NCI-H1436 (cell line): ENCODE measurements at places on chromosomes 5 and 9.

- DNase-seq: no peak
These were observed 46.3 kb upstream of the LARP1 start for GRCh38 chr5:154708846-154709245.

GRCh38 chr9:29213417-29214153 lies 1640.3 kb upstream of the C9orf72 start:
- DNase-seq: peak; percentile 59

- DNase-seq: no peak
These were observed 130.7 kb upstream of the LHFPL2 start for GRCh38 chr5:78779262-78779661.

- no peak for DNase-seq
These were observed 4.3 kb upstream of the TIFAB start for GRCh38 chr5:135456238-135457099.

DNA sequence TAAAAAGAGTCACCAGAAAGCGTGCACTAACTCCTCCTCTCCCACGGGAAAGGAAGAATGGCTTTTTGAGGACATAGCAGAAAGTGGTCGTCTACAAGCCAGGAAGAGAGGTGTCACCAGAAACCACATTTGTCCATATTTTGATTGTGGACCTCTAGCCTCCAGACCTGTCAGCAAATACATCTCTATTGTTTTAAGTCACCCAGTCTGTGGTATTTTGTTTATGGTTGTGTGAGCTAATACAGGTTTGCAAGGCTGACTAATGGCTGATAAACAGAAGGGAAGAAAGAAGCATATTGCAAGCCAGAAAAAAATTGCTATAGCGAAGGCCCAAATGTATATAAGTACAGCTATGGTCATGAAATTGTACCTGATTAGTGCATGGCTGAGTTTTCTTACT lies 21.4 kb downstream of the WDR70 start:
- DNase-seq: no peak

DNA sequence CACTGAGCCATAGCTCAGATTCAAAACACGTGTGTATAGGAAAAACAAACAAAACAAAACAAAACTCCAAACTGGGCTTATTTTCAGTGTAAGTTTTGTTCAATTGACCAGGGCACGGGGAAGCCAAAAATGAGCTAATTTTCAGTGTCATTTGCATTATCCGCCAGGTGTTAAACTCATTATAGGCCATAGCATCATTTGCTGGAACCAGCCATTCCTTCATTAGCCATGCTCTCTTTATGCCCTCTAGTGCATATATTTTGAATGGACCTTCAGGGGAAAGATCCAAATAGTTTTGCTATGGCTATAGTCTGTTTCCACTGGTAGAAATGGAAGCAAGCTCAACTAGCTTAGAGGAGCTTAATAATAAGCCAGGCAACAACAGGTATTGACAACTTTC lies 1205.2 kb upstream of the DMAC1 start:
- DNase-seq: no peak

GRCh38 chr5:40238066-40238745 lies 441.5 kb upstream of the PTGER4 start:
- no peak for DNase-seq

- DNase-seq: no peak
These were observed 943.1 kb downstream of the NR2F1-AS1 start for GRCh38 chr5:92637960-92638359.

DNA sequence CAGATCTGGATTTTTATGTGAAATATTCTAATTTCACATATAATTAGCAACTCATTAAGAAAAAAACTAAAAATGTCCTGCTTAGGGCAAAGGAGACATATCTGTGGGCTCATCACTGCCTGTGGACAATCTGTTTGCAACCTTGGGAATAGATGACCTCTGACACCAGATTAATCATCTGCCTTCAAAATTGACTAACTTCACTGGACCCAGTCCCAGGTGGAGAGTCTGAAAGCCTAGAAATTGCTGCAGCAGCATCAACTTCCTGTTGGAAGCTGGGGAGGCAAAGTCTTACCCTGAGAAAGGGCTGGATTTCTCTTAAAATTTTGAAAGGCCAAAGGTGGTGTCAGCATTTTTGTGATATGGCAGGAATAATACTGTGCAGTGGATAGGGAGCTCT lies 76.3 kb upstream of the TNC start:
- no peak for DNase-seq

DNA sequence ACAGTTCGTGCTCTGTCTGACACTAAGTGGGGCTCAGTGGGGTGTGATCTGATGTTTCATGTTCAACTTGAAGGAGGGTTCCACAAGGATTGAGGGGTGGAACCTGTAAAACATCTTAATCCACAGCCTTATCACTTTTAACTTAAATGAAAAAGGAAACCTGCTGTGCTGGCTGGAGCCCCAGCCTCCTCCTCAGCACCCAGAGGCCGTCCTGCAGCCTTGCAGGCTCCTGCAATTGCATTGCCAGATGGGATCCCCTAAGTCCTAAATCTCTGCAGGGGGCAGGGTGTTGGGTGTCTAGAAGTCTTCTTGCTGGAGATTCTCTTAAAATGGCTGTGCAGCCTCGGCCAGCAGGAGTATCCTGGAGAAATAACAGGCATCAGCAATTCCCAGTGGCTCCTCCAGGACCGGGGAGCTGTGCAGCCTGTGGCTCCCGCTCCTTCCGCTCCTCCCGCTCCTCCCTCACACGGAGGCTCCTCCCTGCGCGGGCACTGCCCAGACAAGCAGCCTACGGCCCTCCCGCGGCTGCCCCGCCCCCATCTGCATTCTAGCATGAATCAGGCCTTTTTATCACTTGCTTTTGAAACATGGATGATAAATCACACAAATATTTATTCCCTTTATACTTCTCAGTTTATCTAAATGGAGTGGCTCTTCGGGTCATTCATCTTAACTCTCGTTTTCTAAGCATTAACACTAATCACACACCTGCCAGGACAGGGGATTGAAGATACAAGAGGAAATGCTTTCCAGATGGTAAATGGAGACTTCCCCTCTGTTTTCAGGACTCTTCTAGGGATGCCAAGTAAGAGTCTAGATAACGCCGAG lies 131.0 kb downstream of the ADAMTS16 start:
- no peak for DNase-seq

- no peak for DNase-seq
These were observed 71.2 kb downstream of the GRAMD2B start for GRCh38 chr5:126494393-126494792.

DNA sequence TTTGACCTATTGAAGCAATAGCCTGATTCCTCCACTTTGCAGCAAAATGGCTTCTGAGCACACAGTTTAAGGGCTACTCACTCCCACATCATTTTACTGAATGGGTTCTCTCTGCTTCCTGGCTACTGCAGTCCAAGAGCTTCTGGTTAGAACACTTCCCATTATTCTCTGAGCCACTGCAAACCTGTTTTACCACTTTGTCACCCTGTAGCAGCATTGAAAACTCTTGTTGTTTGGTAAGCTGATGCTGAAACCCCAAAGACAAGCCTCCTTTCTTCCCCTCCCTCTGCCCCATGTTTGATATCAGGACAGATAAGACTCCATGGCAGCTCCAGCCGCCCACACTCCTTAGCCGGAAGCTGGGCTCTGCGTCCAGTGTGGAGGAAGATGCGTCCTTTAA lies 84.4 kb upstream of the RARS1 start:
- DNase-seq: no peak

- DNase-seq: no peak
These were observed 110.4 kb upstream of the EPB41L4A start for GRCh38 chr5:112529525-112529924.

GRCh38 chr5:119473241-119473640 lies 20.9 kb downstream of the HSD17B4 start:
- no peak for DNase-seq

- DNase-seq: no peak
These were observed 4.4 kb upstream of the FGD3 start for GRCh38 chr9:92942688-92943616.

- DNase-seq: no peak
These were observed 19.8 kb downstream of the TNFSF15 start for GRCh38 chr9:114785866-114786650.

DNA sequence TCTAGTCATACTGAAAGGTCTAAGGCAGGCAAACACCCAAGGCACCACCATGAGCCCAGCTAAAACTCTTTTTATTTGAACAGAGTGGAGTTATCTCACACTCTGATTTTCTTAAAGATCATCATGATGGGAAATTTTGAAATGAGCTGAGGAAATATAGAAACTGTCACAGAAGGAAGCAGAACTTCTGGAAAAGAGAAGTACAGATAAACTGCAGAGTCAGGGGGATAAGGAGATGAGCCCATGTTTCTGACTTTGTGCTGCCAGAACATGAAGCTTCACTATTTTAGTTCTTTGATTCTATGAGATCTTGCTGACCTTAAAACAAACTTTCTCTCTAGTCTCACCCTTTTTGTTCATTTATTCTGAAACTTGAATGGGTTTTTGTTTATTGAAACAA lies 406.5 kb upstream of the EDIL3 start:
- no peak for DNase-seq

DNA sequence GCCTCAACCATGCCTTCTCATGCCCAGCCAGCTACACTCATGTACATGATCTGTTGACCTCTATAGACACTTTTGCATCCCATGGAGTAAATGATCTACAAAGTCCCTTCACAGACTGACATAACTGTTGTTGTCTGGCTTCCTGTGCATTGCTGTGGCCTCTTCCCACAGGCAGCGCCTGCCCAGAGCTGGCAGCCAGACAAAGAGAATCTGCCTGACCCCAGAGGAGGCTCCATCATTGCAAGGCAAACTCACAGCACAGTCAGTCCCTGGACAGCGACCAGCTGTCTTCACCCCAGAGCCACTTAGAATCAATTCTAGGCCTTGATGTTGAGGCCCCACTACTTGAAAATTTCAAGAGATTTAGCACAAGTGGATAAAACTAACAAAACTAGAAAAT lies 65.5 kb downstream of the INSYN2B start:
- DNase-seq: no peak

- DNase-seq: no peak
These were observed 1.4 kb upstream of the KDM3B start for GRCh38 chr5:138351056-138351455.

DNA sequence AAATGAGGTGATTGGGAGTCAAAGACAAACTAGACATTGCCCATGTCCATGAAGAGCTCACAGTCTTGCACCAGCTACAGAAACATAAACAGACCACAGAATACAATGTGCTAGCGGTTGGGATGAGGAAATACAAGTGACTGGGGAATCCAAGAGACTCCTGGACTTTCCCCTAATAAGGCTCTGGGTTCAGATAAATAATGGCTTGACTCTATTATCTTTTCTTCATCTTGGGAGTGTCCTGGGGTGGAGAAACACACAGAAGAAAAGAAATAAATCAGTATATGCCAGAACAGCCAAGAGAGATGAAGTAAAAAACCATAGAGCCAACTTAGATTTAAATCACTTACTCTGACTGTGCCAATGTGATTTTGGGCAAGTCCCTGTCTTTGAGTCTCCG lies 227.8 kb downstream of the PAPPA start:
- DNase-seq: no peak

DNA sequence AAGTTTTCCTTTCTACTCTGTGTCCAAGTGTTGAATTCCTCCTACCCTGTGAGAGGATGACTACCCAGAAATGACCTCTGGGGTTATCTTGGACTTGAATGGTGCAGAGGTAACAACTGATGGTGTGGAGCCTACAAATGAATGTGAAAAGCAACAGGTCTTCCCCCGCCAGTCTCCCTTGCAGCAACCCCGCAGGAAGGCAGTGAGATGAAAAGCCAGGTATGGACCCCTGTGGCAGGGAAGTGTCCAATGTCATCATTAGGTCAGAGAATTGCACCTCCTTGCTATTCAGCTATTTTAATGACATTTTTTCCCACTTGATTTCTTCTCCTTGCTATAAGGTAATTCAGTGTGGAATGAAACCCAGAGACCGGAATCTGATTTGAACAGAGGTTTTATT lies 58.5 kb downstream of the MAT2B start:
- DNase-seq: no peak

- no peak for DNase-seq
These were observed 2.2 kb upstream of the OR2S2 start for GRCh38 chr9:35960039-35960655.

- DNase-seq: no peak
These were observed 42.8 kb downstream of the RASGEF1C start for GRCh38 chr5:180166176-180166575.

GRCh38 chr5:17177501-17178372 lies 39.7 kb upstream of the BASP1 start:
- DNase-seq: no peak

- DNase-seq: no peak
These were observed 30.7 kb downstream of the ENHO start for GRCh38 chr9:34492051-34492450.

GRCh38 chr9:114124666-114125475 lies 25.8 kb upstream of the KIF12 start:
- DNase-seq: no peak

DNA sequence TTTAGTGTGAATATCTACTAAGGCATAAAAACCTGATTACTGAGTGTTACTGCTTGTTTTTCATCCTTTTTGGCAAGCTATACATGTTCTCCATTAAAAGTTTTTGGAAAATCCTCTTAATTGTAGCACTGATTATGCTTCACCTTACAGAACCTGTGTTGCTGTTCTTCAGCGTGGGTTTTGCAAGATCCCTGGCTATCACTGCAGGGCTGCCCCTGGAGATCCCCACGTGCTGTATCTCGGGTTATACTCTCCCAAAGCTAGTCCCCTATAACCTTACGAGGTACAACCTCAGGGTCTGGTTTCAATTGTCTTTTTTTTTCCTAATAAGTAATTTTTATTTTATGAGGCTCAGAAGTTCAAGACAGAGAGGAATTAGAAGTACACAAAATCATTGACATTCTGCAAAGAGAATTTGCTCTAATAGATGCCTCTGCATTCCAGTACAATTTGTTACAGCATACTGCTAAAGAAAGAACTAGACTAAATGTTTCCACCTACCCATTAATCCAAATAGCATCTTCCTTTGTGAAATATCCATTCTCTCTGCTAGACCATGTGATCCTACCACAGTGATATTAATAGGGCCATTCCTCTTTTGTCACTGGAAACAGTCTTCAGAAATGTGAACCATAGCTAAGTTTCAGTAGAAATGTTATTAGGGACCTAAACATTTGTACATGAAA lies 25.8 kb upstream of the CAMK4 start:
- no peak for DNase-seq

- DNase-seq: no peak
These were observed 1005.5 kb upstream of the PTPRD start for GRCh38 chr9:11618241-11618805.

DNA sequence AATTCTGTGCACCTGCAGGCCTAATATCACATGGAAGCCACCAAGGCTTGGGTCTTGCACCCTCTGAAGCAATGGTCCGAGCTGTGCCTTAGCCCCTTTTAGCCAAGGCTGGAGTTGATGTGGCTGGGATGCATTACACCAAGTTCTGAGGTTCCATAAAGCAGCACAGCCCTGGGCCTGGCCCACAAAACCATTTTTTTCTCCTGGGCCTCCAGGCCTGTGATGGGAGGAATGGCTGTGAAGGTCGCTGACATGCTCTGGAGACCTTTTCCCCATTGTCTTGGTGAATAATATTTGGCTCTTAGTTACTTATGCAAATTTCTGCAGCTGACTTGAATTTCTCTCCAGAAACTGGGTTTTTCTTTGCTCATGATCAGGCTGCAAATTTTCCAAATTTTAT lies 167.3 kb downstream of the HTR1A start:
- no peak for DNase-seq
